ENCODE measurements at places on chromosomes 6 and 20.
A peak's percentile ranks its signal among the peaks of the same experiment; 100 is the strongest.

GRCh38 chr6:25706314-25707014, 48.1 kb upstream of the SLC17A4 start:
- no peak for DNase-seq

- DNase-seq: no peak
Measured at GRCh38 chr6:26180346-26180745, 93.1 kb downstream of the HFE start.

GRCh38 chr20:4090756-4091489, 75.6 kb upstream of the RNF24 start:
- DNase-seq: no peak

GRCh38 chr6:12224251-12224650, 65.9 kb upstream of the EDN1 start:
- no peak for DNase-seq

- no peak for DNase-seq
Measured at GRCh38 chr6:17103715-17104114, 1.9 kb downstream of the STMND1 start.

DNA sequence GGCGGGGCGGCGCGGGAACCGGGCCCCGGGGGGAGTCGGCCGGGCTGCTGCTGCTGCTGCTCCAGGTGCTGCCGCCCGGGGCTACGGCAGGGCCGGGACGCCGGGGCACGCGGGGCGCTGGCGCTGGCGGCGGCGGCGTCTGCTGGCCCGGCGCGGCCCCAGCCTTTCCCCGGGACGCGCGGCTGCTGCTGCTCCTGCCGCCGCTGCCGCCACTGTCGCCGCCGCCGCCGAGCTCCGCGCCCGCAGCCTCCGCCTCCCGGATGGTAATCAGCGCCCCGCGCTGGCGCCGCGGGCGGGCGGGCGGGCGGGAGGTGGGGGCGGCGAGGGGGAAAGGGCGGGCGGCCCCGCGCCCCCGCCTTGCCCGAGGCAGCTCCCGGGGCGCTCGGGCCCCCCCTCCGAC, 306 bp downstream of the EBF4 start:
- DNase-seq: no peak

GRCh38 chr20:41170386-41171105, 33.2 kb downstream of the PLCG1 start:
- no peak for DNase-seq

GRCh38 chr6:7249391-7249790, 63.6 kb downstream of the SSR1 start:
- no peak for DNase-seq

GRCh38 chr6:126955621-126956020, 162.8 kb upstream of the RSPO3 start:
- no peak for DNase-seq

DNA sequence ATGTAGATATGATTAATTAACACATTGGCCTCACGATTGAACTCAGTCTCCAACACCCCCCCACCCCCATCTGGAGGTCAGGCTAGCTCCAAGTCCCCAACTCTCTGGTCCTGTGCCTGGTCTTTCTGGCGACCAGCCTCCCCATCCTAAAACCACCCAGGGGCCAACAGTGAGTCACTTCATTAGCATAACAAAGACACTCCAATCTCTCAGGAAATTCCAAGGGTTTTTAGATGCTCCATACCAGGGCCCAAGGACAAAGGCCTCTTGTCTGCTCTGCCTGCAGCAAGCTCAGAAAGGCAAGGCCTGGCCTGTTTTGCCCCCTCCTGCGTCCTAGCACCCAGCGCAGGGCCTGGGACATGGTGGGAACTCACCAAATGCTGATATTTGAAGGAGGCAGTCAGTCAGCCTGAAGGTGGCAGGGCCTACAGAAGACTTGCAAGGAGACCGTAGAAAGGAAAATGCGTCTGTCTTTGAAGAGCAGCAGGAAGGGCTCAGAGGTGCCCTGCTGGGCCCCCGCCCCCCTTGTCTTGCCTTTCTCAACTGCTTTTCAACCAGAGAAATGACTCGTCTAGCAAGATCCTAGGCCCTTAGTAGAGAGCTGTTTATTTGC, 184.7 kb downstream of the CDH4 start:
- DNase-seq: no peak

GRCh38 chr6:155132617-155133016, 131.2 kb upstream of the CLDN20 start:
- no peak for DNase-seq

DNA sequence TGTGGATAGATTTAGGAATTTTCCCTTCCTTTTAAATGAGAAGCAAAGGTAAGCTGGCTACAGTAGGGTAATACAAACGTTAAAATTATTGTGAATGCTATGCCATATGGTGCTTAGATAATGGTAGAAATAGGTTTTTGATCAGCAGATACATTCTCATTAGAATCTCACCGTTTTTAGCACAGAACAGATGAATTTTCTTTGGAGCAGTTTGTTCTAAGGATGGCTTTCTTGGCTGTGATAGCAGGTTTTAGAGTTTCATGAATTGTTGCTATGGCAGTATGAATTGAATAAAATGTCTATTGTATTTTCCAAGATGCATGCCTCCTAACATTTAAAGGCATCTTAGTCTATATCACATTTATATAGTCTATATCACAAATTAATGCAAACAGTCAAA, 1394.5 kb downstream of the EPHA7 start:
- DNase-seq: no peak

- DNase-seq: no peak
Measured at GRCh38 chr20:35907017-35907701, 47.1 kb downstream of the SCAND1 start.

GRCh38 chr6:35224720-35225119, 11.0 kb downstream of the SCUBE3 start:
- DNase-seq: no peak

GRCh38 chr6:127463056-127463455, 3.9 kb upstream of the KIAA0408 start:
- no peak for DNase-seq

DNA sequence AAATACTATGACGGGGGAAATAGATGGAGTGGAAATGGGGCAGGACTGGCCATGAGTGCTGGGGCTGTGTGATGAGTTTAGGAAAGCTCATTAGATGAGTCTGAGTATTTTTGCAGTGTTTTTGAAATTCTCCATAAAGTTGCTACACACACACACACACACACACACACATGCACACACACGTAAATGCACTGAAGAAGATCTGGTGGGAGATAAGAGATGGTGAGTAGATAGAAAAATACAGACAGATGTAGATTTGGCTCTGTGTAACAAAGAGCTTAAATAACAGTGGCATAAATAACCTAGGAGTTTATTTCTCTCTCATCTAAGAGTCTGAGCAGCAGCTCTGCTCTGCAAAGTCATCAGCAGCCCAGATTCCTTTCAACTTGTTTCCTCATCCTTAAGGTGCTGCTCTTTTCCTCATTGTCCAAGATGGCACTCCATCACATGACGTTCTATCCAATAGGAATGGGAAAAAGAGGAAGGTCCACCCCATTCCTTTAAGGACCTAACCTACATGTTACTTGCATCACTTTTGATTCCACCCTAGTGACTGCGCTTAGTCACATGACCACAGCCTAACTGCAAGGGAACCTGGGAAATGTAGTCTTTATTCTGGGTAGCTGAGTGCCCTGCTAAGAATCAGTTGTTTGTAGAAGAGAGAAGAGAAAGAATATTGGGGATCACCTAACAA, 76.4 kb downstream of the EYA2 start:
- DNase-seq: no peak

DNA sequence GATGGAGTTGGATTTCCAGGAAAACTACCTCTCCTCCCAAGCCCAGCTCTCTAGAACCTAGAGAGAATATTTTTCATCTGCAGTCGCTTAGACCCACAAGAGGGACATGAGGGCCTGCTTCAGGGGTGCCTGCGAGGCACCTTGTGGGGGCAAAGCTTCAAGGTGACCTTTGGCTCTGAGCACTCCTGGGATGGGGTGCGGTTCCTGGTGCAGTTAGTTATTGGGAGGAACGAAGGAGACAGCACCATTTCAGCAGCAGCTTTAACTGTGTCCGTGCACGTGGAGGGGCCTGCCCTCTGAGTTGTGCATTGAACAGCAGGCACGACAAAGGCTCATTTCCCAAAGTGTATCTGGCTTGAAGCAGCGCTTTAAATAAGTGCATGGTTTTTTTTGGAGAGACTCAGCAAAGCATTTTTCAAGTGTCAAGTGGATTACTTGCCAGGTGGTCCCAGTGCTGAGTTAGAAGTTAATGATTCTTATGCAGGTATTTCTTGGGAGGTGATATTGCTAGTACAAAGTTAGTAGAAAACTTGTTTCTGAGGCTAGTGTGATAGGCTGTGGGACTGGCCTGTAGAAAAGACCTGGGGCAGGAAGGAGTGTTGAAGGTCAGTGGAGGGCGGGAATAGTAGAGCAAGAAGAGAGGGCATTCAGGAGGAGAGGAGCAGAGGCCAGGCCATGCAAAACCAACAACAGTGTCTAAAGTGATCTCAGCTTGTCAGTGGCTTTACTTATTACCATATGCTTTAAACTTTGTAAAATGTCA, 3.8 kb downstream of the IGF2R start:
- no peak for DNase-seq

DNA sequence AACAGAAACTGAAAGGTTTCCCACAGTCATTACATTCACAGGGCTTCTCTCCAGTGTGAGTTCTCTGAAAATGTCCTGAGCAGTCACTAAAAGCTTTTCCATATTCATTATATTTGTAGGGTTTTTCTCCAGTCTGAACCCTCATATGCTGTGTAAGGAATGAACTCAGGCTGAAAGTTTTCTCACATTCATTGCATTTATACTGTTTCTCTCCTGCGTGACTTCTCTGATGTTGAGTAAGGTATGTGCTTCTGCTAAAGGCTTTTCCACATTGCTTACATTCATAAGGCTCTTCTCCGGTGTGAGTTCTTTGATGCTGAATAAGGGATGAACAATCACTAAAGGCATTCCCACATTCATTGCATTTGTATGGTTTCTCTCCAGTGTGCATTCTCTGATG, 29.8 kb upstream of the ZNF391 start:
- DNase-seq: no peak

DNA sequence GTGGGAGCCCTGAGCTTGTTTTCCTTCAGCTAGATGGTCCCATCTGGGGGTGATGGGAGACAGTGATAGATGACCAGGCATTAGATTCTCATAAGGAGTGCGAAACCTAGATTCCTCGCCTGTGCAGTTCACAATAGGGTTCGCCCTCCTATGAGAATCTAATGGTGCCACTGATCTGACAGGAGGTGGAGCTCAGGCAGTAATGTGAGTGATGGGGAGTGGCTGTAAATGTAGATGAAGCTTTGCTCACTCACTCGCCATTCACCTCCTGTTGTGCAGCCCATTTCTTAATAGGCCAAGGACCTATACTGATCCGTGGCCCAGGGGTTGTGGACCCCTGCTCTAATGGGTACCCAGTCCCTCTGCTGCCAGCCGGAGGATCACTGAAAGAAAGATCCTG, 20.7 kb upstream of the KCNB1 start:
- DNase-seq: no peak

GRCh38 chr6:27188061-27188884, 59.2 kb upstream of the PRSS16 start:
- DNase-seq: no peak

GRCh38 chr6:15549371-15549770, 113.5 kb downstream of the DTNBP1 start:
- DNase-seq: no peak

GRCh38 chr6:47426524-47427302, 50.9 kb upstream of the CD2AP start:
- DNase-seq: no peak

- DNase-seq: no peak
Measured at GRCh38 chr6:154165478-154165877, 126.4 kb downstream of the OPRM1 start.

- DNase-seq: no peak
Measured at GRCh38 chr20:7989379-7989778, 30.2 kb downstream of the TMX4 start.

GRCh38 chr6:163962627-163963117, 548.2 kb downstream of the QKI start:
- no peak for DNase-seq

GRCh38 chr6:144564202-144564601, 279.1 kb downstream of the UTRN start:
- DNase-seq: no peak

GRCh38 chr6:11909696-11910132, 102.4 kb upstream of the HIVEP1 start:
- DNase-seq: no peak

- no peak for DNase-seq
Measured at GRCh38 chr6:53671111-53671510, 5.6 kb upstream of the KLHL31 start.

GRCh38 chr6:169420912-169421543, 167.4 kb upstream of the THBS2 start:
- DNase-seq: peak; percentile 7

DNA sequence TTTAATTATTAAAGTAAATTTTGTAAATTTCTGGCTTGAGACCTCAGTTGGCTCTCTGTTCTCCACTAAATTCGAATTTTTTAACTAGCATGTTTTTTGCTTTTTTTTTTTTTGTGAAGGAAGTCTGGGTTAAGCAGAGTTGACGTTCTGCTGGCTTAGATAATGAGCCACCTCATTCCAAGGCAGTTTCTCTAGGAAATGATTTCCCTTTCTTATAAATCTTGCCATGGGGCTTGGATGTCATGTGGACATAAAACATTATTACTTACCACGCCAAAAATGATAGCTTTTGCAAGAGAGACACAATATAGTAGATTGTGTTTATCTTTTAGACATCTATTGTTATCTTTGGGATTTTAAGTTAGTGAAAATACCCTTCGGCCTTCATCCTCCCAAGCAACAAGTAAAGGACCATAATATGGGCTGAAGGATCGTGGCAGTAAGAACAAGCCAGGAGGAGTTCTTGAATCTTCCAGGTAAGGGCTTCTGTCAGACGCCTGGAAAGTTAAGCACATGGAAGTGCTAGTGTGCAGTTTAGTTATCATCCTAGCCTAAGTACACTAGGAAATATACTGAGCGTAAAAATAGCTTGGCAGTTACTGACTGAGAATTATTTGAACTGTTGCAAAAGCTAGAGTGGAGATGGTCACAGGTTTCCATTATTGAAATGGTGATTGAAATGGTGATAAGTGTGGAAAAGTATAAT, 30.7 kb downstream of the ADGRG6 start:
- DNase-seq: no peak

DNA sequence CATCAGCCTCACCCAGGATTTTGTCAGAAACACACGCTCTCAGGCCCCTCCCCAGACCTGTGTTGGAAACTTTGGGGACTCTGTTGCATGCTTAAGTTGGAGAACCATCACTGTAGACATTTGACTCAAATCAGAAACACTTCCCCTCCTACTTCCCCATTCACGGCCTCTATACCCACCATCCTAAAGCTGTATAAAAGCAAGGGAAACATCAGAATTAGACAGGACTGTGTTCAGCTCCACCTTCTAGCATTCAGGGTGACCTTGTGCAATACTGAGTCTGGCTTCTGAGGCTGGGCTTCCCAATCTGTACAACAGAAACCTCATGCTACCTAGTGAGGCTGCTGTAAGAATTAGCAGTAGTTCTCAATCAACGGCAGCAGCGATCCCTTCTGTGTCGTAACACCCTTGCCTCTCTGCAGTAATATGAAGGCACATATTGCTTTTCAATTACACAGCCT, 252.3 kb downstream of the LY86 start:
- no peak for DNase-seq
